Cerebellar cortex (tissue), 1 donor: ENCODE measurements at places on chromosomes 1 and 21.
A peak's percentile ranks its signal among the peaks of the same experiment; 100 is the strongest.

- DNase-seq = peak; percentile 42
These were observed 716 bp upstream of the MTARC1 start for GRCh38 chr1:220786057-220786336.

DNA sequence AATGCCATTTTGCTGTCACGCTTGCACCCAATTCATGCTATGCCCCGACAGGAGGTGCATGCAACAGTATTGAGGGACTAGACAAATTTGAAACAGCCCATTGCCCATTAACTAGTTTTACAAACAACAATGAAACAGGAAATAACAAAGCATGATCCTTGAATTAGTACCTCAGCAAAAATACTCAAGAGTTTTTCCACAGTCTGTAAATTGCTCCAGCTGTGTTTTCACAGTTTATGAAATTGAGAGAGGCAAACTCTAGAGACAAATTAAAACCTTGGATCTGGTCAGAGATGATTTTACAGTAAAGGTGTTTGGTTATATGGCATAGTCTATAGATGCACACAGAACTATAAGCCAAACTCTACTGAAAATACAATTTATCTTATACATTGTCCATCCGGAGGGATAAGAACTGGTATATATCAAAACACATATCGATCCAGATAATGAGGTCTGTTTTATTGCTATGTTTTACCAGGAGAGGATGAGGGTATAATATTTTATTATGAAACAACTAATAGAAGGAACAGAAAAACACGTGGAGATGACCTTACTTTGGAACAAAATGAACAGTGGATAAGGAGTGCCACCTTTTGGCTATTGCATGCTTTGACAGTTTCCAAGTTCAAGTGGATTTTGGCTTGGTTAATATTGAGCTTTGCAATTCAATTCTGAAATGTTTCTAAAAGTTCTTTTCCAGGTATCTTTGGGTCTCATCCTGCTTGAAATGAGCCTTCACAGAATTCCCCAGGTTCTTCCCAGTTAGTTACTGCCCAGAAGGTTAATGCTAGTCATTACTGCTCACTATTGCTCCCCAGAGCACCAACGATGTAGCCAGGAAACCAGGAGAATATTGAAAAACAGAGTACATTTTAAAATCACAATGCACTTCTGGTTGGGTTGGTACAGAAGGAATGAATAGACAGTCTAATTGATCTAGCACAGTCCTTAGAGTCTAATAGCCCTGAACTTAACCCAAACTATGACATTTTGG, 45.7 kb downstream of the ZC3H11B start:
- DNase-seq = peak; percentile 8

GRCh38 chr1:171793636-171794035, 12.2 kb downstream of the METTL13 start:
- no peak for DNase-seq

DNA sequence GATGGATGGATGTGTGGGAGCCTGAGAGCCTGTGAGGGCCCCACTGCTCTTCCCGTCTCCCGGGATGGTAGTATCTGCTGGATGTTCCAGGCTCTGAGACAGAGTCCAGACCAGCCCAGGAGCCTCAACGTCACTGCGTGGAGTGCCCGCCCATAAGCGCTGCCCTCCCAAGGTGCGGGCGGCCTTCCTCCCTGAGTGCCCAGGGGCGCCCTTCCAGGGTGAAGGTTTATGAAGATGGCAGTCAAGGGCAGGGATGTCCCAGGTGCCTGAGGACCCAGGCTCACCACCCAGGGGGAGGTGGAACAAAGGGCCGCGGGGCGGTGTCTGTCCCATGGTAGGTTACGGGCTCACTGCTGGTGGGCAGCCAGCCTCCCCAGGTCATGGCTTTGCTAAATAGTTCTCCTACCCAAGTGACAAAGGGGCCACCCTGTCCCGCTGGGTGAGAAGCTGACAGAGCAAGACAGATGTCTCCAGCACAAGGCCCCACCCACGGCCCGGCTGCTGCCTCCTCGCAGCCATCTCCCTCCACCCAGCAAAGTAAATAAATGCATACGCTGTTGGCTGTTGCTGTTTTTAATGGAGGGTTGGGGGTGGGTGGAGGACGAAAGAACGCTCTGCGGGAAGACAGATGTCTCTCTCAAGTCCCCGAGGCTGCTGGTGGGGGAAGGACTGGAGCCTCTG, 9.0 kb upstream of the GPR153 start:
- DNase-seq = no peak

GRCh38 chr1:33384040-33384812, 46.7 kb downstream of the PHC2 start:
- no peak for DNase-seq

- no peak for DNase-seq
These were observed 52.6 kb downstream of the S100B start for GRCh38 chr21:46552274-46552673.

DNA sequence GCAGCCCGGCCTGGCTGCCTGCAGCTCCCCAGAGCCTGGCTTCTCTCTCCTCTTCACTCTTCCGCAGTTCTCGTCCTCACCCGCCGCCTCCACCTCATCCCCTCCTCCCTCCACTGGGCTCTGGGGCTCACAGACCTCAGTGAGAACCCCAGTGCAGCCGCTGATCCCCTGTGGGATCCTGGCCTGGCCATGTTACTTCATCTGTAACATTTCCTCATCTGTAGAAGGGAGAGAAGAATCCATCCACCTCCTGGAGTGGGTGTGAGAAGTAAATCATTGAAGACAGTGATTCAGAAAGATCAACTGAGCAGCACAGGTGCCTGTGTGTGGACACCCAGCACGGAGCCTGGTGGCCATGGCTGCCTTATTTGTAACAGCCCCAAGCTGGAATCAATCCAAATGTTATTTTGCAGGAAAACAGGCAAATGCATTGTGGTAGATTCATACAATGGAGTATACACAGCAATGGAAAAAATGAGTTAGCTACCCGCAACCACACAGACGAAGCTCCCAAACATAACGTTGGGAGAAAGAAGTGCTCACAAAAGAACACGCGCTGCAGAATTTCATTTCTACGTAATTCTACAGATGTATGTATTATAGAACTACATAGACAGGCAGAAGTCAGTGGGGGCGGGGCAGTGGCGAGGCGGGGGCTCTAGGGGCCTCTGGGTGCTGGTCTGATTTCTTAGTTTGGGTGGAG, 8.7 kb downstream of the LAPTM5 start:
- no peak for DNase-seq

DNA sequence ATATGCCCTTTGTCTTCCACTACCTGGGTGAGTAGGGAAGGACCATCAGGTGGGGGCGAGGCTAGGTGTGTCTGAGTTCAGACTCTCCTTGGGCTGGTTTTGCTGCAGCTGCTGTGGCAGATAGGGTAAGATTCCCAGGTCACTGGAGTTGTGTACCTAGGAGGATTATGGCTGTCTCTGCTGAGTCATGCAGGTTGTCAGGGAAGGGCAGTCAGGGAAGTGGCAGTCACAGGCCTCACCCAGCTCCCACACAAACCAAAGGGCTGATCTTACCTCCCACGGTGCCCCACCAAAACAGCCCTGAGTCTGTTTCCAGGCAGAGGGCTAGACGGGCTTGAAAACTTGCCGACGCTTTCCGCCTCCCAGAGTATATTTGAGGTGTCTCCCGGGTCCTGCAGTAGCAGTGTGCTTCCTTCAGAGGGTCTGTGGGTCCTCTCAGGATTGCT, 201.6 kb upstream of the PLXNA2 start:
- no peak for DNase-seq

DNA sequence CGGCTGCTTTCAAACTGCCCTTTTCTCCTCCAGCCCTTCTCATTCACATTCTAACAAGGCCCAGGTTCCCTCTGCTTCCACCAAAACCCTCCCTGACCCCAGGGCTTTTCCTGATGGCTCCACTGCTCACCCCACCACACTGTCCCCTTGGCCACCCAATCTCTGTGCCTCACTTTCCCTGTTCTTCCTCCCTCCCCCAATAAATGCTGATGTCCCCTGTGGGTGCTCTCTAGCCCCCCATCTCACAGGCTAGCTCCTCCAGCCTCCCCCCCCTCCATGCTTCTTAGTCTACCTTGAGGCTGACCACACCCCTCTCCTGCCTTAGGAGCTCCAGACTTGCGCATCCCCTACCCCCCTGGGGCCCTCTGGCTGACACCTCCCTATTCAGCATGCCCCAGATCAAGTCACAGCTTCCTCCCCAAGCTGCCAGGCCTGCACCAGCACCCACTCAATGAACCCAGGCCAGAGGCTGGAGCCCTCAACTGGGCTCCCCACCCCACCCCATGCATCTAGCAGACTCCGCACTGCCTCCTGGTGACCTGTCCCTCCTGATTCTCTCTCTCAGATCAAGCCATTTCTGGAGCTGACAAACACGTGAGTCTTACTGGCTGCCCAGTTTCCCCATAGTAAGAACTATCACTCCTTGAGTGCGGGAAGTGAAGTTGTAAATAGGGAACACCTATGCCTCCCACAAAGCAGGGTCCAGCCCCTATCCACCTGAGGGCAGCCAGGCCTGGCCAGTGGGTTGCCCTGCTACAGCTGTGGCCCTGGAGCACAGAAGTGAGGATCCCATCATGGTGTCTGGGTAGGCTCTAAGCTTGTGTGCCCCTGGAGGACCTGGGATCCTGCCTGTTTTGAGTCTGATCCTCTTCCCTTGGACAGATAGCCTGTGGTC, 117.9 kb downstream of the DMRTB1 start:
- no peak for DNase-seq

GRCh38 chr1:227343727-227344551, 25.6 kb upstream of the CDC42BPA start:
- no peak for DNase-seq
